Liver (tissue), 10 donors: ENCODE measurements at places on chromosomes 5 and 9. TPM values are rescaled to one million over a fixed set of nuclear protein-coding genes. Genes with fewer than 3 reads are reported as not detected.

TMEM232 gene
- total RNA-seq = 2.5 TPM

EHMT1 gene
- total RNA-seq = 48.2 TPM

SPAG8 gene
- 0.25 TPM for total RNA-seq

FBXW2 gene
- total RNA-seq = 40.9 TPM

ZFP37 gene
- 0.50 TPM for total RNA-seq

ARHGEF37 gene
- 6.1 TPM for total RNA-seq

DNA sequence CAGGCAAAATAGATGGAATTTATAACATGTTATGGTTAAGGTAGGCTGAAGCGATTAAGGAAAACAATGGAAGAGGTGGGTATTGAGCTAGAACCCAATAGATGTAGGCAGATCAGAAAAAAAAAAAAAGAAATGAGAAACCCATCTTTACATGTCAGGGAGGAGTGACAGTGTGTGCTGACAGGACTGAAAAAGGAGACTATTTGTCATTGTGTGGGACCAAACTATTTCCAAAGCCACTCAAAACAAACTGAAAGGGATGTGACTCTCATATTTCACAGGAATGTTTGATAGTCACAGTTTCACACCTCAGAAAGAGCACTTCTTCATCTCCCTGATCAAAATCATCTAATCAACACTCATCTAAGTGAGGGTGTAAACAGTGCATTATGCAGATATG lies 122.3 kb upstream of the KIF2A start:
- no peaks in the 10 kb centered on the region for H3K4me1 ChIP-seq
- H3K36me3 ChIP-seq = no peaks in the 10 kb centered on the region
- no peak for DNase-seq
- H3K27ac ChIP-seq = no peak overlapping the region
- H3K27me3 ChIP-seq = peaks cover 3% of the 10 kb centered on the region

GRCh38 chr9:135979547-135980166 lies 18.5 kb upstream of the UBAC1 start:
- H3K27ac ChIP-seq = no peak overlapping the region
- no peak overlapping the region for H3K4me3 ChIP-seq
- no peaks in the 10 kb centered on the region for H3K4me1 ChIP-seq

GRCh38 chr5:142814122-142814521 lies 43.9 kb downstream of the ARHGAP26 start:
- DNase-seq = no peak
- no peaks in the 10 kb centered on the region for H3K36me3 ChIP-seq
- no peak overlapping the region for H3K4me3 ChIP-seq
- H3K27me3 ChIP-seq = no peaks in the 10 kb centered on the region

- H3K36me3 ChIP-seq = no peaks in the 10 kb centered on the region
- DNase-seq = no peak
- H3K4me1 ChIP-seq = no peaks in the 10 kb centered on the region
- H3K27ac ChIP-seq = no peak overlapping the region
Measured at GRCh38 chr5:142587354-142587965, 98.4 kb downstream of the FGF1 start.
